ENCODE measurements at places on chromosomes 2 and 18.

GRCh38 chr2:192159736-192160135 is 35.0 kb downstream of the TMEFF2 start:
- no peak for DNase-seq

GRCh38 chr18:74294526-74294925 is 2.8 kb upstream of the CYB5A start:
- DNase-seq, result peak; percentile 35

DNA sequence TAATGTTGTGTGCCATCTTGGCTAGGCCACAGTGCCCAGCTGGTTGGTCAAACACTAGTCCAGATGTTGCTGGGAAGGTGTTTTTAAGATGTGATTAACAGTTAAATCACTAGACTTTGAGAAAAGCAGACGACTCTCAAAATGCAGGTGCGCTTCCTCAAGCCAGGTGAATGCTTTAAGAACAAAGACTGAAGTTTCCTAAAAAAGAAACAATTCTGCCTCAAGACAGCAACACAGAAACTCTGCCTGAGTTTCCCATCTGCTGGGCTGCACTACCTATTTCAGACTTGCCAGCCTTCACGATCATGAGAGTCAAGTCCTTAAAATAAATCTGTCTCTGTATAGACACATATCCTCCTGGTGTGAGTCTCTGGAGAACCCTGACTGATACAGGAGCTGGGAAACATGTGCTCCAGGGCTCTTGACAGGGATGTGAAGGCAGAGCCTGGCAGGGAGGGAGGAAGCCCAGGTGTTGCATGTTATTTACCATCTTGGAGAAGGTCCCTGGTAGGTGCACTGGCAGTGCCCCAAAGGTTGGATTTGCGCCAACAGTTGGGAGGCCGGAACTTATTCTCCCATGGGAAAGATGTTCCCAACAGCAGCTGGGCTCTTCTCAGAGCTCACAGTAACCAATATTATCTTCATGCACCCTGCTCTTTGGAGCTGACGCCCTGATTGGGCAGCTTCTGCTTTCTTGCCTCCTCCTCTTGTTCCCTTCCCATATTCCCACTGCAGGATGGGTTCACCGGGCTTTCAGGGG is 43.9 kb downstream of the ST6GAL2 start:
- DNase-seq, result no peak

DNA sequence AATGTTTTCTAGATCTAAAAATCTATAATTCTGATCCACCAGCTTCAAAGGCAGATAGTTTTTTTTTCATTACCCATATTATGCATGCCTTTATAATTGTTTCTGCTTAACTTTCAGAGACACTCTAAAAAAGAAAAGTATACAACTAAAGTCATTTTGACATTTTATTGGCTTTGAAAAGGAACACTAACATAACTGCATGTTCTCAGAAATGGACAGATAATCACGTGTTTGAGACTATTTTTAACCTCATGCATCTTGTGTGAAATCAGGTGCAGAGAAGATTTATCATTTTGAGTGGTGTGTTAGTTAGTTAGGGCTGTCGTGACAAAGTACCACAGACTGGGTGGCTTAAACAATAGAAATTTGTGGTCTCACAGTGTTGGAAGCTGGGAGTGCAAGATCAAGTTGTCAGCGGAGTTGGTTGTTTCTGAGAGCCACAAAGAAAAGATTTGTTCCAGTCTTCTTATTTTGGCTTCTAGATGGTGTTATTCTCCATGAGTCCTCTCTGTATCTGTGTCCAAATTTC is 841.4 kb upstream of the LRATD1 start:
- DNase-seq, result no peak

GRCh38 chr2:71157124-71157793 is 26.8 kb downstream of the MPHOSPH10 start:
- DNase-seq, result peak; percentile 58

- DNase-seq, result no peak
These were observed 65.3 kb upstream of the DNER start for GRCh38 chr2:229779650-229780049.

GRCh38 chr2:208373460-208374089 is 33.0 kb upstream of the PTH2R start:
- DNase-seq, result peak; percentile 58

DNA sequence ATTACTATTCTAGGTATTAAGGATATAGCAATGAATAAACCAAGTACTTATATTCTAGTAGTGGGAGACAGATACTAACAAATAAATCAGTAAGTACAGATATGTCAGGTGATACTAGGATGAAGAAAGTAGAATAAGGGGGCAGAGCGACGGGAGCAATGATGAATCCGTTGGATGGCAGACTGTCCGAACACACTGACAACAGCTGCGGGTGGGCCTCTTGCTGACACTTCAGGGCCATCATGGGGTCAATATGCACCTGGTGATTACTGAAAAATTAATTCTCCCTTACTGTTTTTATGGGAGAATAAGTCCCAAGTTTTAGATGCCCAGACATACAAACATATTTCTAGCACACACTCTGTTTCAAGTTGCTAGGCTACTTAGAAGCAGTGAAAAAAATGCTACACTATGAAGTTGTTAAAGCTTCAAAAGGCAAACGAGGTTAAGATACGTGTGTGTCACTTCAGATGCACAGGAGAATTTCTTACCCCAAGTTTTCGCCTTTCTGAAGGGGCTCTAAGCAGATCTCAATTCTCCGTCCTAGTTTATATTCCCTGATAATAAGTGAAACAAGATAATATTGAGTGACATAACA is 78.7 kb downstream of the USP40 start:
- peak; percentile 34 for DNase-seq

DNA sequence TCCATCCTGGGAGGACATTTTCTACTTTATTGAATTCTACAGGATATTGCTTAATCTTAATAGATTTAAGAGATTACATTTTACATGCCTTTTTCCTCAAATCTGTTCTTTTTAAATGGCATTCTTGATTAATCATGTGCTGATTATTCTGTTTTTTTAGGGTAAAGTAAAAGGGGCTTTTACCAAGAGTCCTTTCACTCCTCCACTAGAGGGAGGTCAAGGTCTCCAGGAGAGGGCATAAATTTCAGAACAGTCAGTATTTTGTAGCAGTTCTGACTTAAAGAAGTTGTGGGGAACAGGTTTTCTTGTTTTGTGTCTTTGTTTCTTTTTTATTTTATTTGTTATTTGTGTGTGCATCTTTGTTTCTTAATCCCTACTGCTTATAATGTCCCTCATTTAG is 25.4 kb downstream of the WDR75 start:
- peak; percentile 57 for DNase-seq

GRCh38 chr2:205934443-205934842 is 151.5 kb downstream of the INO80D start:
- peak; percentile 30 for DNase-seq

- peak; percentile 47 for DNase-seq
These were observed 104.2 kb downstream of the CRIM1 start for GRCh38 chr2:36459725-36460137.

DNA sequence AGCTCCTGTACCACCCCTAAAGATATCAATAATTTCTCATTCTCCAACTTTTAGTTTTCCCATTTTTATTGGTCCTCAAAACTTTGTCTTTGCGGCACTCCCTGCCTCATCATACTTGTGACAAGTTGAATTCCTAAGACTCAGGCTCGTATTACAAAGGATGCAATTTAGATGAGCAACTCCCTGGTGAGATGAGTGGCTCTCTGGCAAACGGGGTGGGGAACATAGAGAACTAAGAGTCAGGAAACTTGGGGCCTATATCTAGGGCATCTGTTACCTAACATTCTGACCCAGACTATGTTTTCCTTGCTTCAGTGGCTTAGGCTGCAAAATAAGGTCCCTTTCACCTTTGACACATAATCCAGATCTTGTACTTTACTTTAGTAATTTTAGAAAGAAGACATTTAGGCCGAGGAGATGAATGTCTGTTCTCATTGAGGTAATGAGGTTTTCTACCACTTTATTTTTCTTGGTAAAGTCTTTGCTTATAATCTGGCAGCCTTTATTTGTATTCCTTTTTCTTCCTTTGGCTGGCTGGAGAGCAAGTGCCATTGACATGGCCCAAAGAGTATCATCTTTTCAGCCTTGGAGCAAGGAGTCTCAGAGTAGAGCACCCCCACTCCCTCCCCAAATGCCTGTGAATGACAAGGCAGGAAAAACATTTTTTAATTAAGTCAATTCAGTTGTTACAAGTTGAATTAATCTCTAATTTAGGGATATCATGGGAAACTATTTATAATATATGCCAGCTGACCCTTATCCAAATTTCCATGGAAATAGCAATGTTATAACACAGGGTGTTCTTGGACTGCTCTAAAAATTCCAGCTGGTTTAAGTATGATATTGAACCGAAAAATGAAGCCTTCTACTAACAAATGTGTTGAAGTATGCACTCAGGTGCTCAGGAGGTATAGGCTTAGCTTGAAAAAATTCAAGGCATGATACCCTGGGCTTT is 15.2 kb downstream of the TSPYL6 start:
- DNase-seq, result peak; percentile 92

DNA sequence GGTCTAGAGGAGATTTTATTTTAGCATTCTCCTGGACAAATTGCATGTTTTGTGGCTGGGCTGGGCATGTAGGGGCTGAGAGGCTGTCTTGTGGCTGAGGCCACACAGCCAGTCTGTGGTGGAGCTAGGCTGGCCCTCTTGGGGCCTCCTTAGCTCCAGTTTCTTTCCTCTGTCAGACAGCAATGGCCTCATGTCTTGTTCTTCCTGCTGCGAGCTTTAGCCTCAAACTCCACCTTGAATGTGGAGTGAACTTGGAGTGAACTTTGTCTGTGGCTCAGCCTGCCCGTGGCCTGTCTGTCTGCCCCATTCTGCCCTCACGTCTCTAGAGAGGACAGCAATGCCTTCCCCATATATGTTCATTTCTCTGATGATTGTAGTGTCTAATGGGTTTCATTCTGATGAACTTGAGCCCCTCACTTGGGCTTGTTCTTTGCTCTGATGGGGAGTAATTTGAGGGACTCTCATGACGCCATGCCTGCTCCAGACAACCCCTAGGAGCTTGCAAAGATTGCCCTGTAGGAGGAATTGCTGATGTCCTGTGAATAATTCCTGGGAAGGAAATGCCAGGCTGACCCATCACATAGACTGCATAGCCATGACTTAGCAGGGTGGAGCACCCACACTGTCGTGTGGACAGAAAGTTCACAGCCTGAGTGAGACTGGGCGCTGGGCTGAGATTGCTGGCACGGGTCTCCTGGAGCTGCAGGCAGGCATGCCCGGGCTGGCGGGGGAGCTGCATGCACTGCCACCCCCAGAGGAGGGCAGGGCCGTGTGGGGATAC is 42.6 kb downstream of the ASAP2 start:
- peak; percentile 94 for DNase-seq

GRCh38 chr2:181578829-181579228 is 78.1 kb downstream of the CERKL start:
- no peak for DNase-seq

DNA sequence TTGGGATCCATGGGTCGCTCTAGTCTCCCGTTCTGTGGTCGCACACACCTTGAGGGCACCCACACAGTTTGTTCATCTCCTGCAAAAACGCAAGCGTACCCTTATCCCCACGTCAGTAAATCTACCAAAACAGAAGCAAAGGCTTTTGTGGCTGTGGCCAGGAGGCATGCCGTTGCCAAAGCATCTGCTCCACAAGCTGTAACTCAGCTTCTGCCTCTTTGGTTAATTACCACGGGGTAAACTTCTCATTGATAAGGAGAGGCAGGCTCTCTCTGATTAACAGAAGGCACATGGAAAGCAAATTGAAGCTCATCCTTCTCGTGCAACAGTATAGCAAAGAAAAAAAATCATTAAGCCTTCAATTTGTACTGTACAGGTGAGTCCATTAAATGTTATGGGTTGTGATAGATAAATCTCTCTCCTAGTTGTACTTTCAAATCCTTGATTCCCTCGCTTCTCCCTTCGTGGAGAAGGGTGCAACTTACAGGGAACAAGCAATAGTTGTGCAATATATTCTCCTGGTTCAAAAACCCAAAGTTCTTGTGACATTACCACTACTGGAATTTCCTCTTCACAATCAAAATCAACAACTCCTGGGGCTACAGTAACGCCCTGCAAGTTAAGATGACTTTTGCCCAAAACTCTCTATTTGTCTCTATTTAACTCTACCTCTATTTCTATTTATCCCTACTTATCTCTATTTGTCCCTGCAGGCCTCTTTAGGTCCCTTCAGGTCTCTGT is 10.3 kb downstream of the PECR start:
- no peak for DNase-seq

- peak; percentile 44 for DNase-seq
These were observed 21.7 kb upstream of the LRRTM1 start for GRCh38 chr2:80326214-80326613.

DNA sequence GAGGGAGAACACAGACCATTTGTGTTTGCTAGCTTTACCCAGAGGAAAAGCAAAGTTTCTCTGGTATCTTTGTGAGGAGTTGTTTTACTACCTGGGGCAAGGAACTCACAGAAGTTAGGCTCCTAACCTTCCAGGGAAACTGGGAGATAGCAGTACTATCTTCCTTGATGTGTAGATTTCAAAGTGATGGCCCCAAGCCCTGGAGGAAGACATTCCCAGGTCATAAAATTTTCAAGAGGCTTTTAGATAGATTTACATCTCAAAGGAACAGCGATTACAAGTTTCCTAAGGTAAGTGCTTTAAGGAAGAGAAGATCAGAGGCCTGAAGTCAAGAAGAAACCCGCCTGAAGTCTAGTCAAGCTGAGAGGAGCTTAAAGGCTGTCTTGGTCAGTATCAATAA is 1187.8 kb upstream of the TMEFF2 start:
- DNase-seq, result no peak

DNA sequence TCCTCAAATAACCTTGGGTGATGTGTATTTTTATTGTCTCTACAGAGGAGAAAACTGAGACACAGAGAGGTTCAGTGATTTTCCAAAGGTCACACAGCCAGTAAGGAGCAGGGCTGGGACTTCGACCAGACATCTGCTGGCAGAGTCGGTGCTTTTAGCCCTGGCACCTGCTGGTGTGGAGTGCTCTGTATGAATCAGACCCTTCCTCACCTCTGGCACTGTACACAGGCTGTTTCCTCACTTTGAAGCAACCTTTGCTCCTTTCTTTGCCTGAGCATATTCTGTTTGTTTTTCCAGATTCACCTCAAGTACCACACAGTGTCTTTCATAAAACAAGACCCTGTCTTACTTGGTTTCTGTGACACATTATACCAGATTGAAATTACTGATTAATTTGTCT is 107.9 kb downstream of the DPP10 start:
- no peak for DNase-seq

- peak; percentile 34 for DNase-seq
These were observed 93.8 kb downstream of the NRP2 start for GRCh38 chr2:205776139-205776538.

DNA sequence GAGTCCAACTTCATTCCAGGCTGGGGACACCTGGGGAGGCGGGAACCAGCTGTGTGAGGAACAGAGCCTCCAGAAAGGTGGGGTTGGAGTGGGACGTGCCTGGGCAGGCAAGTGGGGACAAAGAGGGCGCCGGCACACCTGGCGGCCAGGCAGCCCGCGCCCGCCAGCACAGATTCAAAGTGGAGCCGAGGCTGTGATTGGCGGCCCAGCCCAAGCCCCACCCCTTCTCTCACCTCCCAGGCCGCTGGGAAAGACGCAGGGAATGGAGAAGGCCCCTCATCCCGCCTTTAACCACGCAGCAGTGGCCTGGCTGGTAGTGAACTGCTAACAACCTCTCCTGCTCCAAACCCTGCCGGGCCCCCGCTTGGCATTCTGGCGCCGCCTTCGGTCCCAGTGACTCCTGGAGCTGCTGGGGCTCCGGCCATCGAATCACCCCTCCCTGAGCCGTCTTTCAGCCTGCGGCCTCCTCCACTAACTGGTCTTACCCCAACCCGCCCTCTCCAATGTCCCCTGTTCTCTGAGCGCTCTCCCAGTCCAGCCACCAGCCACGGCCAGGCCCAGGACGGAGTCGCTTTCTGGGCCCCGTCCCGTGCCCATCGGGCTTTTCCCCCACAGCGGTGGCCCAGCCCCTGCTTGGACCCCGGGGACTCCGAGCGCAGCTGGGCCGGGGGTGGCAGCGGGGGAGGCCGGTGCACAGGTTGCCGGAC is 27.9 kb upstream of the PTMA start:
- peak; percentile 50 for DNase-seq

- no peak for DNase-seq
These were observed 67.9 kb downstream of the SETBP1 start for GRCh38 chr18:44748582-44748981.
